Endothelial cell (in vitro differentiated cells): ENCODE measurements at places on chromosomes 4 and X.
A peak's percentile ranks its signal among the peaks of the same experiment; 100 is the strongest.

DNA sequence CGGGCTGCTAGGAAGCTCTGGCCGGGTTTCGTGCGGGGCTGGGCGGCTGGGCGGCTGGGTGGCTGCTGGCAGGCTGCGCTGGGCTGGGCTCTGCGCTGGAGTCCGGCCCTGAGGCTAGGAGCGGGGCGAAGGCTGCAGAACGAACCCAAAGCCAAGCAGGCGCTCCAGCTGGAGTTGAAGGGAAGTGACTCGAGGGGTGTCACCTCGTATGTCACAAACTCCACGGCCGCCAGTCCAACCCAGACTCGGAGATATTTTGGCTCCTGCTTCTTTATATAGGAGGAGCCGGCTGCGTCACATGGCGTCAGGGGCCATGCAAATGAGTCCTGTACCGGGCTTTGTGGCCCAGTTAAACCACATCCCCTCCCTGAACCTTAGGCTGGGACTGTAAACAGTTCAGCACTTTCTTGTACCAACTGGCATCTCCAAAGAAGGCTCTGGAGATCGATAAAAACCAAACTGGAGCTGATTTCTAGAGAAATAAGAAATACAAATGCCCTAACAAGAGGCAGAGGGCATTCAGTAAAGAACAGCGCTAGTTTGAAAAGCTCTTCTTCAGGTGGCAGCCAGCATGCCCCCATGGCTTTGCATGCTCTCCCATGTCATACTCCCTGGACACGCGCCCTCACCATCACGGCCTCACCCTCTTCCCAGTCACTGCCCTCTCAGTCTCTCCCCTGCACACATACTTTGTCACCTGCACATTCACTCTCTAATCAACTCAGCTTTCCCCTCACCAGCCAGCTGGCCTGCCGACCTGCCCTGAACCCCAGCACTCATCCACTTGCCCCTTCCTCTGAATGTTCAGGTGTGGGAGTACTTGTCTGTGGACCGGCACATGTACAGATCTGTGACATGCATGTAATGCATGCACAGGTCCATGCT lies 58.5 kb downstream of the TSC22D3 start:
- peak; percentile 50 for DNase-seq

GRCh38 chr4:149370002-149370401 lies 445.6 kb downstream of the IQCM start:
- DNase-seq: no peak

GRCh38 chrX:1111601-1112300 lies 100.7 kb downstream of the CRLF2 start:
- DNase-seq: no peak

- no peak for DNase-seq
These were observed 10.0 kb downstream of the TNIP3 start for GRCh38 chr4:121154103-121154515.

DNA sequence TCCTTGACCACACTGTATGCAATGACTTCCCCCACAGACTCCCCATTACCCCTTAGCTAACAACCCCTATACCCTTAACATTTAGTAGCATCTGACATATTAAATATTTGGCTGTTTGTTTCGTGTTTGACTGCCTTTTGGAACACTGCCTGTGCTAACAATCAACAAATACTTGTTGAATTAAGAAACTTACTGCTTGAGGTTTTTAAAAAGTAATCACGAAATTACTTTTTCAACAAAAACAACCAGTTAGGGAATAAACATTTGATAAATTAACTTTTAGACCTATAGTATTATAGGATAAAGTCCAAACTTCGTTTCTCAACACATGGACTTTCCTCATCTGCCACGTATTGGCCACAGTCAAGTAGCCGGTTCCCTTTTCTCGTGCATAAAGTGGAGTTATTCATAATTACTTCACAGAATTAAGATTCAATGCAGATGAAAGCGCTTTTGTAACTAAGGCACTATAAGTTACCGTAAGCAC lies 555 bp upstream of the ELMOD2 start:
- DNase-seq: no peak

GRCh38 chr4:105637408-105638176 lies 70.9 kb downstream of the INTS12 start:
- no peak for DNase-seq

GRCh38 chr4:6957148-6957520 lies 47.5 kb downstream of the TBC1D14 start:
- no peak for DNase-seq

GRCh38 chr4:27836523-27836922 lies 975.9 kb downstream of the STIM2 start:
- no peak for DNase-seq
